Vagina (tissue), 2 donors: ENCODE measurements at places on chromosomes 6 and 20. TPM values are rescaled to one million over a fixed set of nuclear protein-coding genes. Genes with fewer than 3 reads are reported as not detected.
A peak's percentile ranks its signal among the peaks of the same experiment; 100 is the strongest.

DNA sequence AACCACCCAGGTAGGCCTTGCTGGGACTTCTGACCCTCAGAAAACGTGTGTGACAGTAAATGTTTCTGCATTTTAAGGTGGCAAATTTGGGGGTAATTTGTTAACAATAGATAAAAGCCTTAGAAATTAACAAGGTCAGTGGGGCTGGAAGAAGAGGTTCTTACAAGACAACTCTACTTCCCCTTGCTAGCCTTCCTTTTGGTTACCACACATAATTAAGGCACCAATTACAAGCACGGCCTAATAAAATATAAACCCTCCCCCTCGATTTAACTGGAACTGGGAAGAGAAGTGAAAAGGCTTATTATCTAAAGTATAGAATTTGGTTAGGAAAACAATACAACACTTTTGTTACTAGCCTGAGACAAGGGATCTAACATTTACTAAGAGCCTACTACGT lies 38.8 kb downstream of the ELOVL5 start:
- peaks cover 21% of the 10 kb centered on the region for H3K4me1 ChIP-seq
- H3K4me3 ChIP-seq, result no peak overlapping the region
- no peaks in the 10 kb centered on the region for H3K36me3 ChIP-seq
- no peak overlapping the region for H3K27ac ChIP-seq
- H3K27me3 ChIP-seq, result no peaks in the 10 kb centered on the region

DNA sequence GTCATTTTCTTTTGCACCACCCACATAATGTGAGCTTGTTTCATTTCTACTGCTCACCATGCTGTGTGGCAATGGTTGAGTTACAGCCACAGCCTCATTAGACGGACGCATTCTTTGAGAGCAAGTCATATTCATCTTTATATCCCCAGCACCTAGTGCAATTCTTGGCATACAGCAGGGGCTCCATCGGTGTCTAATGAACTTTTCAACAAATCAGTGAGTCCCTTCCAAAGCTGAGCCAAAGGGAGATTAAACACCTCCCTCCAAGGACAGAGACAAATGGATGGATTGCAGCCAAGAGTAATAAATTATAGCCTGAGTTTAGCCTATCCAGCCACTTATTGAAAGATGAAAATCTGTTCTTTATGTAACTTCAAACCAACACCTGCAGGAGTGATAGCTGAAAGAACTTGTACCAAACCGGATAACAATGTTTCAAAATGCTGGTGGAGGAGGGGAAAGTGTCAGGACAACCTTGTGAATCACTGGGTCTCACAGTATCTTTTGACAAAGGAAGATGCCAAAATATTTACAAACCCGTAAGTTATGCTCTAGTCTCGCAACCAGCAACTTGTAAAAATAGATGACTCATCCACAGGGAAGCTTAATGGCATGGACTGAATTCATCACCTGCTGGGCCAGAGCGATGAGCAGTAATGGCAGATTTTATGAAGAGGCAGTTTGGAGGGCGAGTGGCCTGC lies 139.0 kb downstream of the PXDC1 start:
- H3K4me3 ChIP-seq, result no peak overlapping the region
- DNase-seq, result peak; percentile 89
- H3K36me3 ChIP-seq, result no peaks in the 10 kb centered on the region
- no peaks in the 10 kb centered on the region for H3K27me3 ChIP-seq

Gene VSTM2L
- total RNA-seq, result not detected

Gene PYGB
- 117 TPM for total RNA-seq

DNA sequence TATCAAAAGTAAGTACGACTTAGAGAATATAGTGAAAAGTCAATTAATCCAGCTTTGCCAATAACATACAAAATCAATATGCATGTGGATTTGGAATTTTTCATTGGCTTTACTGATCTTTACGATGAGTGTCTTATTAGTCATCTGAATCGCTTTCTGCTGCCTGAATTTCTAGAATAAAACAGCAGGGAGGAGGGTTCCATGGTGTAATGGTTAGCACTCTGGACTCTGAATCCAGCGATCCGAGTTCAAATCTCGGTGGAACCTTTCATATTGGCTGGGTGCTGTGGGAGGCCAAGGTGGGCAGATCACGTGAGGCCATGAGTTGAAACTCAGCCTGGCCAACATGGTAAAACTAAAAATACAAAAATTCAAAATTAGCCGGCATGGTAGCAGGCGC lies 448.8 kb downstream of the RNF144B start:
- no peaks in the 10 kb centered on the region for H3K4me1 ChIP-seq
- H3K27me3 ChIP-seq, result no peaks in the 10 kb centered on the region
- H3K27ac ChIP-seq, result no peak overlapping the region

- H3K27me3 ChIP-seq, result no peaks in the 10 kb centered on the region
- H3K27ac ChIP-seq, result no peak overlapping the region
- H3K36me3 ChIP-seq, result no peaks in the 10 kb centered on the region
- H3K4me3 ChIP-seq, result no peak overlapping the region
- H3K4me1 ChIP-seq, result no peaks in the 10 kb centered on the region
Measured at GRCh38 chr6:144519426-144519825, 234.3 kb downstream of the UTRN start.

DNA sequence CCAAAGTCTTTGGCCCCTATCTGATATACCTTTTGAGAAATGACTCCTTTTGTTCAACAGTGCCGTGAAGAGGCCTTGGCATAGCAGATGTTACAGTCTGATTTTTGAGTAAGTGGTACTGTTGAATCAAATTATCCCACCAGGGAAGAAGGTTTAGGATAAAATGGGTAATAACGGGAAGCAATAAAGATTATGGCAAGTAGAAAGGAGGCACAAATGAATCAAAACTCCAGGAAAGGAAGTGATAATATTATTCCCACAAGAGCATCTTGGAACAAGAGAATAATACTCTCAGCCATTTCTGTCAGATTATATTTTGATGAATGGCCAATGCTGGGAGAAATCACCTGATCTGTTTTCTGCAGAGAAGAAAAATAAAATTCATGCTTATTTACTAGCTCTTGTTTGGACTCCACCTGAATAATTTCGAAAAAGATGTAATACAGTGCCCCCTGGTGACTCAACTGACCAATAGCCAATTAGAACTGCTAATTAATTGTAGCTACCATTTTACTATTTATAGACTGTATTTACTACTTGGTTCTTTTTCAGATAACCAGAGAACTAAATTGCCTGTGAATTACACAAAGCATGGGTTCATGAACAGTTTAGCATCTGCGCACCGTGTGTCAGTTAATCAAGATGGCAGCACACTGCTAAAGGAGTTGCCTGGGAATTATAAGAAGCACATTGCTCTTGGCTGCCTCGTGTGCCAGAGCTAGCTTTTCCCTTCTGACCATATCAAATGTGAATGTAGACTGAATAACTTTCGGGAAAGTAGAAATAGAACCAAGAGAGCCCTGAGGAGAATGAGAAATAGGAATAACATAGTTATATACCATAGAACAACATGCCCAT lies 78.5 kb upstream of the TRDN start:
- no peak for DNase-seq
- no peak overlapping the region for H3K4me3 ChIP-seq
- H3K36me3 ChIP-seq, result no peaks in the 10 kb centered on the region
- no peaks in the 10 kb centered on the region for H3K27me3 ChIP-seq
- no peak overlapping the region for H3K27ac ChIP-seq
